ENCODE measurements at places on chromosomes 3 and 15.
A peak's percentile ranks its signal among the peaks of the same experiment; 100 is the strongest.

GRCh38 chr3:122758877-122759560 is 34.6 kb downstream of the HSPBAP1 start:
- peak; percentile 72 for DNase-seq

GRCh38 chr3:141412936-141413354 is 44.6 kb downstream of the ZBTB38 start:
- no peak for DNase-seq

GRCh38 chr3:22704166-22704565 is 499.0 kb upstream of the UBE2E2 start:
- DNase-seq, result peak; percentile 18

DNA sequence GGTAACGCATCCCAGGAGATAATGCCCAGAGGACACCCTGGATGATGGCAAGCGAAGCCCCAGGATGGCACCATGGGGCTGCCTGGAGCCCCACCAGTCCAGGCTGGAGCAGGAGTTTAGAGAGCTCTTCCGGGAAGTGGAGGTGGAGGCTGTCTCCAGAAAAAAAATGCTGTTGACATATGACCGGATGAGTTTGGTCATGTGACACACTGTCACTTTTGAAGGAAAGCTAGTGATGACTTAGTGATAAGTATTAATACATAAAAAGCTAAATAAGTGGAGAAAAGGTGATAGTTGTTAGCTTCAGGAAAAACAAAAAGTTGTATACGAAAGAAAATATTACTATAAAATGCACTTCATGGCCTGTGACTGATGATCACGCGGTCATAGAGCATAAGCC is 20.0 kb upstream of the MYZAP start:
- DNase-seq, result no peak

DNA sequence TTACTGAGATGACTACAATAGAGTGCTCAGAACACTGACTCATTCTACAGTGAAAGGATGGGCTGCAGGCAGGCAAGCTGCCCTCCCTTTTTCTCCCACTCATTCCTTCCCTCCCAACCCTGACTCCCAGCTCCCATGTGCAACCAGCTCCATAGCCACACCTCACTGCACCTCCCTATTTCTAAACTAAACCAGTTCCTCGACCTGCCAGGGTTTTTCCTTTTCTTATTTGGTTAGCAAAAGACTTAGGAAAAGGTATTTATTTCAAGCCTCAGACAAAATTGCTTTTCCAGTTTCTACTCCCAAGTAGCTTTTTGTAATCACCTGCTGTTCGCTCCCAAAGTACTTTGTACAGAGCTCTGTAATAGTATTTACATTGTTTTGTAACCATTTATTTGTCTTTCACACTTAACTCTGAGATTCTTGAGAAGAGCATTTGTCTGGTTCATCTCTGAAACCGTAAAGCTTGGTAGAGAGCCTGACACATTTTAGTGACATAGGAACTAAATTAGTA is 2.2 kb downstream of the AADAC start:
- no peak for DNase-seq

DNA sequence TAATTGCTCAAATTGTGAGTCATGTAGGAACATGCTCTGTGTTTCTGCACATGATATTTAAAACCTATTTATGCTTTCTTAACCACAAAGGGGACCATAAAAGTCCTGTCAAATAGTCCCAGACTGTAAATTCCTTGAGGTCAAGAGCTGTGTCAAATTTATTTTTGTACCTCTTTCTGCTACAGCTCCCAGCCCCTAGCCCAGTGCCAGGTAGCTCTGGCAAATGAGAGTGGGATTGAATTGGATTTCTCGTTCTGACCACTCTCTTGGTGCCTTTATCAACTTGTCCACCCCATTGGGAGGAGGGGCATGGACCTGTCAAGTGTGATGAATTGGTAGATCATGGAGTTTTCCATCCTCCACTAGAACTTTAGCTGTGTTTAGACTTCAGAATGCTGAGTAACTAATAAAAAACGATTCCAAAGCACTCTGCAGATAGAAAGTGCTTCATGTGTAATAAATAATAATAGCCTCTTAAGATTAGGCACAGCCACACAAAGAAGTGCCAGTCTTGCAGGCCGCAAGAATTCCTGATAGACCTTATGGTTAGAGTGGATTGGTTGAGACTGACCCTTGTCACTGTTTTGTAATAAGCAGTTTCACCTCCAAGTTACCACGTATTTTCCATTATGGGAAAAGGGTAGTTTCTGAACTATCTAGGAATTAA is 120.4 kb downstream of the LPP start:
- no peak for DNase-seq

DNA sequence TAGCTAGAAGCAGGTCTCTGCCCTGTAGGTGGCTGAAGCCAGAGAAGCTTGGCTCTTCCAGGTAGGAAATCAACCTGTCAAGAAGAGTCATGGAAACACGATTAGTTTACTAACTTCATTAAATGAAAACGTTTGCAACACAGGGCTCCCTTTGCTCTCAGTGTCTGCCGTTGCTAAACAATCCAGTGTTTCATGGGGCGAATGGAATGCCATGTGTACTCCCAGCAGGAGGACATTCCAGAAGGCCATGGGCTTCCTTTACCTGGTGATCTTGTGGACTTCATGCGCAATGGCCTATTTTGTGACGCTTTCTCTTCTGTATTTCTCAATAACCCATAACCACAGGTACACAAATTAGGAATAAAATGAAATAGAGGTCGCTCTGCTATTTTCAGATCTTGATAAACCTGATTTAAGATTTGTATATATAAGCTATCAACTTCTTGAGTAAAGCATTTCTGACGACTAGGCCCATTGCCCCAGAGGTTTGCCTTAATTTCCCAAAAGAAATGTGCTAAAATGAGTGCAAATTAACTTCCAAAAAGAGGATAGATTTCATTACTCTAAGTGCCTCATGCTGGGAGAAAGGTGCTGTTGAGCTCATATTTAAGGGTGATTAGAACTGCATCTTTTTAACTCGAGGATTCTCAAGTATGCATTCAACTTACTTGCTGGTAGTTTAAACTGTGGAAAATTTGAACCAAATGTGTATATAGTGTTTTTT is 171.0 kb downstream of the EPHA3 start:
- no peak for DNase-seq

- DNase-seq, result no peak
Measured at GRCh38 chr3:150436161-150436560, 28.1 kb downstream of the TSC22D2 start.

DNA sequence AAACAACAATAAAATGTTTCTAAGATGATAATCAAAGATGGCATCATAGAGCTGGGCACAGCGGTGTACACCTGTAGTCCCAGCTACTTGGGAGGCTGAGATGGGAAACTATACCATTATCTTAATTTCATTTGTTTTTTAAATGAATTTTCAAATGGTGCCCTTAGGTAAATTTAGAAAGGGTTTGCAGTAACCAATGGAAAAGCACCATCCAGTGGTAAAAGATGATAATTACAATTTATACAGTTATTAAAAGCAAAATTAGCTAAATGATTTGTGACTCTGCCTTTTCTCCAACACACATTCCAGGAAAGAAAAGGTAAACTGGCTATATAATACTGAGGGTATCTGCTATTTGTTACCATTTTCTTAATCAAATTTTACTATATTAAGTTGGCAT is 14.4 kb upstream of the ANKRD28 start:
- no peak for DNase-seq

GRCh38 chr3:8778475-8778874 is 9.1 kb upstream of the OXTR start:
- no peak for DNase-seq

DNA sequence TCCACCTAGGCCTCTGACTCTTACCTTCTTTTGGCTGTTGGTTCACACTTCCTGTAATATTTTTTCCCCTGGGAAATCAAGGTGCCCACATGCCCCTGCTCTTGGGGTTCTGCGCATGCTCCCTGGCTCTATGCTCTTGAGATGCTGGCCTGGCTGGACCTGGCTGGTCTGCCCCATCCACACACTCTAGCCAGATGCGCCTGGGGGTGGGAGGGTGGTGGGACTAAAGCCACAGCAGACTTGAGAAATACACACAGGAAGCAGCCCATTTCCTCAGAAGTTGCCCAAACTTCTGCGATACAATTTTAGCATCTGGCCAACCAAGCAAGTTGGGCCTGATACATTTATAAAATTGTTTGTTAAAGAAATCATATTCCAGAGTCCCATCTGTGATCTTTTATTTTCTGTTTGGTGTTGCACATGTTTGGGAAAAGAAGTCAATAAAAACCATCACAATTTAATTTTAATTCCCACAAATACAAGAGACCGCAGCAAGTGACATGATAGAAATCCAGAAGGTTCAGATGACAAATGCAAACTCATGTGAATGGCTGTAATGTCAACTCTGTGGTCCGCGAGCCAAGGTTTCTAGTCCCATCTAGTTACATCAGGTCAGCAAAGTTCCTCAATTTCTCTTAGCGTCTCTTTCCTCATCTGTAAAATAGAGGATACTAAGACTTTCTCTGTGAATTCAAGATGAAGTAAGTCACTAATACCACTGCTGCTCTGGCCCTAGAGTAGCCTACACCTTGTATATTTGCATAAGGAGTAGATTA is 55.9 kb upstream of the MEF2A start:
- peak; percentile 96 for DNase-seq

DNA sequence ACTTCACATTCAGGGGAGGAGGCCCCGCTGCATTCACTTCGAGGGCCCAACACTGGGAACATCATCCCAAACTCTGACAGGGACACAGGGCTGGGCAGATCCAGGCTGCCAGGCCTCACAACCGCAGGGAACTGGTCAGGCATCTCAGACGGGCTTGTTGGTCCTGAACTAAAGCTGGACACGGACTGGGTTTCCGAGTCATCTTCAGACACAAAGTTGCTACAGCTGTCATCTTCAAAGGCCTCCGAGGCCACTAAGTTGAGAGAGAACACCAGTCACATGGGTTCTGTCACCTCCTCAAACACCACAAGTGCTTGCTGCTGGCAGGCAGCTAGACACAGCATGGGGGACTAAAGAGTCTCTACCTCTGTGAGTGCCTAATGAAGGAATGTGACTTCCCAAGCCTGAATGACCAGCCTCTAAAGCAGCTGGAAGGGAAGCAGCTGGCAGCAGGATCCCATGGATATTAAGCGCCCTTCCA is 50.9 kb downstream of the CAPN7 start:
- no peak for DNase-seq

GRCh38 chr3:134757549-134758069 is 37.5 kb upstream of the EPHB1 start:
- no peak for DNase-seq

GRCh38 chr3:108219336-108219735 is 2.9 kb downstream of the IFT57 start:
- no peak for DNase-seq

DNA sequence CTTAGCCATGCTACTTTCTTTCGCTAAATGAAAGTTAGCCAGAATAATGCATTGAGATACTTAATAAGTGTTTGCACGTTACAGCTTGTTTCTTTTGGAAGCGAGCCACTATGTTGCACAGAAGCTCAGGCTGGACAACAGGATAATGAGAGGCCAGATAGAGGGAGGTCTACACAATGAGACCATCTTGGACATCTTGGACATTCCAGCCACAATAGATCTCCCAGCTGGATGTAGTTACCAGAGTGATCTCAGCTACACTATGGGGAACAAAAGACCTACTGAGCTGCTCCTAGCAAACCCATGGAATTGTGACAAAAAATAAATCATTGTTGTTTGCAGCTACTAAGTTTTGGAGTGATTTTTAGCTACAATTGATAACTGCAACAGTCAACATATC is 540.1 kb upstream of the SEMA6D start:
- no peak for DNase-seq

GRCh38 chr15:66067687-66068086 is 185.9 kb downstream of the MEGF11 start:
- DNase-seq, result no peak

- no peak for DNase-seq
Measured at GRCh38 chr3:46389306-46389705, 17.6 kb downstream of the CCR5AS start.

DNA sequence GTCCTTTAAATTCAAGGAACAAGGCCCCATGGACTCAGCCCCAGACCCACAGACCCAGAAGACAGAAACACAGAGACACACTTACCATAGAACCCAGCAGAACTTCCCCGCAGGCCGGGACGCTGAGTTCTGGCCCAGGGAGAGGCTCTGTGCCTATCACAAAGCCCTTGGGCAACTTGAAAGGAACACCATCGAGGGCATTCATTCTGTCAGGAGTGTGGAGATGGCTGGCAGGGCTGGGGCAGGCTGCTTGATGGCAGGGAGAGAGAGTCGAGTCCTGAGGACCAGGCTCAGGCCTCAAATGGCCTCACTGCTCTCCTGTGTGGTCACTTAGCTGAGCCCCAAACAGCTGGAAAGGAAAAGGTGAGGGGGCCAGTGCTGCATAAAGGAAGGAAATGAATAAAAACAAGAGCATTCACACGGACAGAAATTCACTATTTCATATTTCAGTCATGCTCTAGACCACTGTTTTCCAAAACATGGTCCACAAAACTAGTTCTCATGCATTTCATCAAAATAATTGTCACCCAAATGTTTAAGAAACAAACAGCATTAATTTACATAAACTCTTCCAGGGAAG is 8.9 kb downstream of the UBAP1L start:
- no peak for DNase-seq

DNA sequence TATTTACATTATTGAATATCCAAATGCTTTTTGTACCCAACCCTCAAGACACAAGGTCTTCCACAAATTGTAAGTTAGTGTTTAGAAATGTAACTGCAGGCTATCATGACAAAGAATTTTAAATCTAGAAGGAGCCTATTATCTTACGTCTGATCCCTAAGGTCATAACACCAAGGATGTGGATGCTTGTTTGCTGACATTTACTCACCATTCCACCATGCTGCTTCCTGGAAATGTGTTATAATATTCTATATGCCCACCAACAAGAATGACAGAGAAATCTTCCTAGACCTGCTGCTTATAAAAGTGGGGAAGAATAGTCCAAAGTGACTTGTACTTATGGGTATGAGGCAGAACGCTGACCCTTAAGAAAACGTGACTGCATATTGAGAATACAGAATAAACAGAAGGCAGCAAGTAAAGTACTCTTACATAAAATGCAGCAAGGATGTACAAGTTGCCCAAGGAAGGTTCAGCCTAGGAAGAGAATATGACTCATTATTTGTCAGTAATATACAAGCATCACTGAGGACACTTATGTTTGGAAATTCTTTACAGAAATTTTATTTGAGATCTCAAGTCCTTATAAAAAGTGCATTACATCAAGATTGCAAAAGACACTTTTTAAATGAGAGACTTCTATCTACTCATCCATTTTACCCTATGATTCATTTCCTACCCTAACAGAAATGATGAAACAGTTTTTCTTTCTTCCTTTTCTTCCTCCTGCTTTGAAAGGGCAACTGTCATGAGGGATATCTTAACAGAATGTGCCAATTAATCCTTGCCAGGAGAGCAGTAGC is 59.6 kb downstream of the ESYT3 start:
- DNase-seq, result peak; percentile 41

DNA sequence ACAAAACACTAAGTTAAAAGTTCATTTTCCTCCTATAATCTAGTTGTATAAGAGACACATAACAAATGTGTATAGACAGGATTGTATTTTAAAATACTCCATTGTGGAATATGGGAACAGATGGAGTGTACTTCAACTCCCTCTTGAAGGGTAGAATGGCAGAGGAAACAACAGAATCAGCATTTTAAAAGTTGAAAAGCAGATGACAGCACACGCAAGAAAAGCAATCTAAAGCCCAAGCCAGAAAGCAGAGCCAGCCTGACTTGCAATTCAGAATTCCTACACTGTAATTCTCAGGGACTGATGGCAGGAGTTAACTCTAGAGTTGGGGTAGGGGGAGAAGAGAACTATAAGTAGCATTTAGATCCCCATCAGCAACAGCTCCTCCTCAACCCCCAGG is 22.8 kb downstream of the MORC1 start:
- DNase-seq, result no peak

- no peak for DNase-seq
Measured at GRCh38 chr15:52710050-52710707, 31.0 kb upstream of the ATOSA start.
